ENCODE measurements at places on chromosomes 7 and 10.

DNA sequence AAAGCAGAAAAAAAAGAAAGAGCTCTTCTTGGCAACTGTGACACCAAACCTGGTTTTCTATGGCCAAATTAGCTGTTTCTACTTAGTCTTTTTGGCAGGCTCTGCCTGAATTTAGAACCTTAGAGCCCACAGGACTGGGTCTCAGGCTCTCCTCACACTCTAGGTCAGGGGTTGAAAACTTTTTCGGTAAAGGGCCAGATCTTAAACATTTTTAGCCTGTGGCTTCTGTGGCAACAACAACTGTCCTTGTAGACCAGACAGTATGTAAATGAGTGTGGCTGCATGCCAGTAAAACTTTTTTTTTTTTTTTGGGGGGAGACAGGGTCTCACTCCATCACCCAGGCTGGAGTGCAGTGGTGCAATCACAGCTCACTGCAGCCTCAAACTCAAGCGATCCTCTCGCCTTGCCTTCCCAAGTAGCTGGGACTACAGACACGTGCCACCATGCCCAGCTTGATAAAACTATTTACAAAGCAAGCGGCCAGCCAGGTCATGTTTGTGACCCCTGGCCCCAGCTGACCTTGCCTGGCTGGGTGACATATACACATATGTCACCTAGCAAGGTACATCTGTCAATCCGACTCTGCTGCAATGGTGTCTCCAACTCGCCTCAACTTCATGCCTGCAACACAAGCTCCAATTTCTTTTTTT, 17.4 kb downstream of the KPNA7 start:
- DNase-seq = no peak

GRCh38 chr7:30145426-30145970, 10.7 kb downstream of the MTURN start:
- no peak for DNase-seq

DNA sequence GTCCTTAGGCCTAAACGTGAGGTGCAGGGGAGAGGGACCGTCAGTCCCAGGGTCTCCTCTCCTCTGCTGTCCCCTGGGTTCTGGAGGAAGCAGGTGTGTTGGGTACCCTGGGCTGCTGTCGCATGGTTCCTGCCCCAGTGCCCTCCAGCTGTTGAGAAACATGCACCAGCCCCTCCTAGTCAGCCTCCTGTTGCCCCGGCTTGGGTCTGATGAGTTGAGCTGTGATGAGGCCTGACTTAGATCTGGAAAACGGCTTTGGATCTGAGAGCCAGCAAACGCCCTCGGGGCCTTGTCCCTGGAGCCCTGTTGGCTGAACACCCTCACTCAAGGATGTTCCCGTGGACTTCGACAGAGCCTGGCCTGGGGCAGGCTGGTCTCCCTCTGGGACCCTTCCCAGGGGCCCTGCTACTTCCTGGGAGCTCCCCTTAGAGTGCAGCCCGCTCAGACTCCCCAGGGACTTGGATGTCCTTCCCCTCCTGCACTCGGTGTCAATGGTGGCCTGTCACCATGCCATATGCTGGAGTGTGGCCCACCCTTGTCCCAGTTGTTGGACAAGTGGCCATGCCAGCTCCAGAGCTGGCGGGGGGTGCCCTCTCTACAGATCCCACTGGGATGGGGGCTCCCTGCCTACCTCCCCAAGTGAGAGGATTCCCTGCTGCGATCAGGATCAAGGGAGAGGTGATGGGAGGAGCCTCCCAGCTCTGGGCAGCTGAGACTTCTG, 12.3 kb downstream of the ZNF316 start:
- DNase-seq = no peak

- no peak for DNase-seq
Measured at GRCh38 chr10:74558403-74558802, 268.0 kb upstream of the KAT6B start.

DNA sequence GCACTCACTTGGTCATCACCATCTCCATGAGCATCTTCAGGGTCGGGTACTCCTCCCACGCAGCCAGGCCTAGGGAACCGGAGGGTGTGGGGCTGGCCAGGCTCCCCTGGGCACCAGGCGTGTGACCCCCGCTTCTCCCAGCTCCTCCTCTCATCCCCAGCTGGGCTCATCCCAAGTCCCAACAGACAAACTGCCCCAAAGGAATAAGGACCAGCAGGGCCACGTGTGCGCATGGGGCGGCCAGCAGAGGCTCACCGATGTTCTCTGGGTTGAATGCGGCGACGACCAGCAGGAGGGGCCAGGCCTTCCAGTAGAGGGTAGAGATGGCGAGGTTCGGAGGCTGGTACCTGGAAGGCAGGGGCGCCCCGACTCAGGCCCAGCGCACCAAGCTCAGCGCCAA, 14.9 kb downstream of the INTS1 start:
- DNase-seq = no peak

GRCh38 chr10:128557149-128557710, 431.0 kb upstream of the MKI67 start:
- no peak for DNase-seq

GRCh38 chr10:65570143-65571010, 1355.5 kb upstream of the LRRTM3 start:
- no peak for DNase-seq

GRCh38 chr7:145082366-145083161, 246.7 kb upstream of the TPK1 start:
- DNase-seq = no peak

DNA sequence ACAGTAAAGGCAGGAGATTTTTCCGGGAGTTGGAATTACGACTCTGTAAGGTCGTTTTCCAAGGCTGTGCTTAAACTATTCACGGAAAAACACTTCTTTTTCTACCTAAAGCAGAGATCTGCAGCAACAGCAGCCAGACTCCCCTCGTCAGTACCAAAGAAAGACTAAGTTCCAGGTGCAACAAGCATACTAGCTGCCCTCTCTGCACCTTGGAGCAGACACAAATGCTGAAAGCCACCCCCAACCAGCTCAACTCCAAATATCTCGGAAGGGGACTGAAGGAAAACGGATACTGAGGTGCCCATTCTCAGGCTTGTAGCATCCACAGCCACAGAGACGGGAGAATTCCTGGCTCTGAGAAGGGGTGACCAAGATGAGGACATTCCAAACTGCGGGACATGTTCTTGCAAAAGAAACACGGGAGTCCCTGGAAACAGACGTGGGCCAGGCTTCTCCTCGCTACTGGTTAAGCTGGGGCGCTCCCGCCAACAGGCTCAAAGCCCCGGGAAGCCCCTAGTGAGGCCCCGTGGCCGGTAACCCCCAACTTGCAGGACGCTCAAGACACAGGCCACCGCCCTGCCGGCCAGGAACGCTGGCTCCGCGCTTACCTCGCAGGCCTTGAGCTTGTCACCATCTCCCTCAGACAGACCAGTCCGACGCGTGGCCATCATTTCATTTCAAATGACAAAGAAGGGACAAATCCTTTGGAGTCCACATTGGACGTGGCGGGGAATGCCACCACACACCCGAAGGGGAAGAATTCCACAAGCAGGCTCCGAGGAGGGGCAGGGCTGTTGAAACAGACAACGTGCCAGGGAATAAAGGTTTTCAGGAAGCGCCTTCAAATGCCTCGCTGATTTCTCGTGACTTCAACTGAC, 2.2 kb downstream of the ARHGAP21 start:
- no peak for DNase-seq
